ENCODE measurements at places on chromosomes 16 and 17.

DNA sequence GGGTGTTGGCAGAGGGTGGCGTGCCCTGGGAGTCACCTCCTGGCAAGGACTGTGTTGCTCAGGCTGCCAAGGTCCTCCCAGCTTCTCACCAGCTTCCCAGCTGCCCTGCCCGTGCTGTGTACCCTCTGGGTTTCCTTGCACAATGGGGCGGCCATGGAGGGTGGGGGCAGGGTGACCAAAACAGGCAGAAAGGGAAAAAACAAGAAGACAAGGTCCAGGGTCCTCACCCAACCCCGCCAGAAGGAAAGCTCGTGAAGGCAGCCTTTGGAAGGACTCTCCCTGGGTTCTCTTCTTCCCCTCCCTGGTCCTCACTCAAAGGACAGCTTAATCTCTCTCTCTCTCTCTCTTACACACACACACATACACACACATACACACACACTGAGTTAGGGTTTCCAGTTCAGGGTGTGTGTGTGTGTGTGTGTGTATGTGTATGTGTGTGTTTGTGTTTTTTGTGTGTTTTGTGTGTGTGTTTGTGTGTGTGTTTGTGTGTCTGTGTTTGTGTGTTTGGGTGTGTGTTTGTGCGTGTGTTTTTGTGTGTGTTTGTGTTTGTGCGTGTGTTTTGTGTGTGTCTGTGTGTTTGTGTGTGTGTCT lies 2.0 kb downstream of the SLC13A5 start:
- DNase-seq, result no peak

- DNase-seq, result no peak
Measured at GRCh38 chr17:45326626-45327025, 9.8 kb upstream of the MAP3K14 start.

GRCh38 chr16:52203096-52203495 lies 343.8 kb downstream of the TOX3 start:
- DNase-seq, result no peak

- DNase-seq, result no peak
Measured at GRCh38 chr16:84370723-84371552, 2.6 kb downstream of the ATP2C2 start.

DNA sequence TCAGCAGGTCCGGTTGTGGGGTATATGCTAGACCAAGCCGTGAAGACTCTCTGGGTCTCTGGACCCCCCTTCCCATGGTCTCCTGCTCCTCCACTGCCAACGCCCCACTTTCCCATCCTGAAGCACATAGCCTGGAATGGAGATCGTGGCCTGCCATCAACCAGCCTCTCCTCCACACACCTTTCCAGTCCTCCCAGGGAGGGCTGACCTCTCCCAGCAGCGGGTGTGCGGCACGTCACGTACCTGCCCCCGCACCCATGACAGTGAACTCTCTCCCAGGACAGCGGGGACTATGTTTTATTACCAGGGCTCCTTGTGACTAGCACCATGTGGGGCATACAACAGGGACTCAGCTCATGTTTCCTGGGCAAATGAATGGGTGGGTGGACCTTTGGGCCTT lies 1.8 kb downstream of the PRM3 start:
- DNase-seq, result no peak

DNA sequence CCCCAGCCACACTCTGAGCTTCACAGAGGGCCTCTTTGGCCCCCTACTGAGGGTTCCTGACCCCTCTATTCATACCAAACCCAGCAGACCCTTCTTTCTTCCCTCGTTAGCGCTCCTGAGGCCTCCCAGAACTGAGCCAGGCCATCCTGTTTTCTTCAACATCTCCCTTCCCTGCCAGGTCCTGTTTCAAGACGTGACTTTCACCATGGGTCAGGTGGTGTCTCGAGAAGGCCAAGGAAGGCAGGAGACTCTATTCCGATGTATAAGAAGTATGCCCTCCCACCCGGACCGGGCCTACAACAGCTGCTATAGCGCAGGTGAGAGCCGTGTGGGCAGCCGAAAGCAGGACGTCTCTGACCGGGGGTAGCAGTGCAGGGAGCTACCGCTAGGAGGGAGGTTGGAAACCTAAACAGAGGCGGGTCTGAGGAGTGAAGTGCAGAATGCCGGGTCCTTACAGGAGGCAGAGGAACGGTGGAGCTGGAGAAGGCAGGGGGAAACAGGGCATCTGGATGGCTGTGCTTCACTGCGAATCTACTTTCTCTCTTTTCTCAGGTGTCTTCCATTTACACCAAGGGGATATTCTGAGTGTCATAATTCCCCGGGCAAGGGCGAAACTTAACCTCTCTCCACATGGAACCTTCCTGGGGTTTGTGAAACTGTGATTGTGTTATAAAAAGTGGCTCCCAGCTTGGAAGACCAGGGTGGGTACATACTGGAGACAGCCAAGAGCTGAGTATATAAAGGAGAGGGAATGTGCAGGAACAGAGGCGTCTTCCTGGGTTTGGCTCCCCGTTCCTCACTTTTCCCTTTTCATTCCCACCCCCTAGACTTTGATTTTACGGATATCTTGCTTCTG lies 1.3 kb upstream of the SENP3 start:
- no peak for DNase-seq

DNA sequence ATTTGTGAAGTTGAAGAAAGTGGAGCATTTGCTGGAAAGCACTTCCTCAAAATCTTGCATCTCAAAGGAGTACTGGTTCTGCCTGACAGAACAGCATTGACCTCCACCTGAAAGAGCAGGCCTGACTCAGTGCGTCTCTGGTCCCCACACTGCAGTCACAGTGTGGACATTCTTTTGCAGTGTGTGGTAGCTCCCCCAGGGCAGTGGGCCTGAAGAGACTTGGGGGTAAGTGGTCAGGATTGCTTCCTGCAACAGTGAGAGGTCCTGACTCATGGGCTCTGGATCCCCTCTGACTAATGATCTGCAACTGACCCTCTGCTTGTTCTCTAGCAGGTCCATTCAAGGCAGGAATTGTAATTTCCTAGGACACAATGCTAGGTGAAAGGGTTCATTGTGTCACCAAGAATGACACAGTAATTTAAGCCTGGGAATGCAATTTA lies 204.9 kb upstream of the KCNJ16 start:
- peak; percentile 92 for DNase-seq

- DNase-seq, result no peak
Measured at GRCh38 chr17:81411305-81411704, 16.0 kb downstream of the BAHCC1 start.

GRCh38 chr16:72854267-72854959 lies 193.5 kb downstream of the ZFHX3 start:
- DNase-seq, result no peak

- DNase-seq, result no peak
Measured at GRCh38 chr16:65077181-65077580, 44.7 kb downstream of the CDH11 start.

DNA sequence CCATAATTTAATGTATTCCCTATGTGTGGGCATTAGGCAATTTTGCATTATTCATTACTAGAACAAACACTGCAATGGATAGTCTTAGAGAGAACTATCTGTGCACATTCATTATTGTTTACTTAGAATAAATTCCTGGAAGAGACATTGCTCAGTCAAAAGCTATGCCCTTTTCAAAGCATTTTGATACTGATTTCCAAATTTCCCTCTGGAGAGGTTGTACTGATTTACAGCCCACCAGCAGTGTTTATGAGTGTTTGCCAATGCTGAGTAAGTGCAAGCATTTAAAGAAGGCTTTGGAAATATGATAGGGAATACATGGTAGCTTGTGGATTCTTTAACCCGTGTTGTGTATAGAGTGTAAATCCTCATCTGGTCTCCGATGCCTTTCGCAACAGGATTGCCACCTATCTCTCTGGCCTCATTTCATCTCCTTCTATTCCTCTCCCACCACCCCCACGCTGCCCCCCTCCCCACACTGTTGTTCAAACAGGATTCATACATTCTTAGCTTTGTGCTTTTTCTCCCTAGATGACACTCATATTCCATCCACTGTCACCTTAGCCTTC lies 33.4 kb upstream of the MMD start:
- peak; percentile 35 for DNase-seq

- DNase-seq, result no peak
Measured at GRCh38 chr16:88734361-88734728, 28.0 kb downstream of the CTU2 start.

DNA sequence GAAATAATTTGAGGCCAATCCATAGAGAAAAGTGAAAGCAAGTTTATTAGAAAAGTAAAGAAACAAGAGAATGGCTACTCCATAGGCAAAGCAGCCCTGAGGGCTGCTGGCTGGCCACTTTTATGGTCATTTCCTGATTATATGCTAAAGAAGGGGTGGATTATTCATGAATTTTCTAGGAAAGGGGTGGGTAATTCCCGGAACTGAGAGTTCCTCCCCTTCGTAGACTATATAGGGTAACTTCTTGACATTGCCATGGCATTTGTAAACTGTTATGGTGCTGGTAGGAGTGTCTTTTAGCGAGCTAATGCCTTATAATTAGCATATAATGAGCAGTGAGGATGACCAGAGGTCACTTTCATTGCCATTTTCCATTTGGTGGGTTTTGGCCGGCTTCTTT lies 4.4 kb downstream of the DHRS7B start:
- no peak for DNase-seq

DNA sequence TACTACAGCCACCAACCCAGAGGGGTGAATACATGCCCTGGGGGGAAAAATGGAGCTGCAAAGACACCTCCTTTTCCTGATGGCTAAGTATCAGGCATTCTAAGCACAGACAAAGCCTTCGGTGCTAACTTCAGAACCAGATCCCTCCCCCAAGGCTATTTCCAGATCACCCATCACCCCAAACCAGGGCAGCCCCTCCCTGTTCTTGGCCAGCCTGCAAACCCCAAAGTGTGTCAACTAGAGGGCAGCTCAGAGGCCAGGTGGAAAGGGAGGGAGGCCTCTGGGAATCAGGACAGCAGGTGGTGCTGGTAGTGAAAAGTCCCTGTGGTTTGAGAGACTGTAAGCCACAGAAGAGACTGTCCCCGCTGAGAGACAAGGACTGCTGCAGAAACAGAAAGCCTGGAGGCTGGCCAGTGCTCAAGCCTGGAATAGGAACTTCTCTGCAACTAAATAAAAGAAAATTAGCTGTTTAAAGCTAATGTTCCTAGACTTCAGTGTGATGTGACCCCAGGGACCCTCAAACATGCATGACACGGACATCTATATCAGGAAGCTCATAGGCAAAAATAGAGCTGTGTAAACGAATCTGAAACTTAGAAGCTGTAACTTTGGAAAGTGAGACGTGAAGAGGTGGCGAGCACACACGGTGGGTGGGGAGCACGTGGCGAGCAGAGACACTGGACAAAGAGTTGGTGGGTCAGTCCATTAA lies 9.1 kb downstream of the TUBG1 start:
- peak; percentile 61 for DNase-seq

DNA sequence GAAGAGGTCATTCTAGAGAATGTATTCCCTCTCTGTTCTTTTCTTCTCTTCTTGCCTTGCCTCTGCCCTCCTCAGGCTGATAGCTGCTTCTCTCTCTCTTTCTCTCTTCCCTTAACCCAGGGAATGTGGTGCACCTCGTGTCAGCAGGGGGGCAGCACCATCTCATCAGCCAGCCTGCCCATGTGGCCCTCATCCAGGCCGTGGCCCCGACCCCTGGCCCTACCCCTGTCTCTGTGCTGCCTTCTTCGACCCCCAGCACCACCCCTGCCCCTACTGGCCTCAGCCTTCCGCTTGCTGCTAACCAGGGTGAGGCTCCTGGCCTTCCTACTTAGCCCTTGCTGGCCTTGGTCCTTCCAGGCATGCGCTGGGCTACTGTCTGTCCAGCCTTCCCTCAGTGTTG lies 23.5 kb downstream of the SRCAP start:
- no peak for DNase-seq

GRCh38 chr17:19905502-19905901 lies 37.8 kb upstream of the ULK2 start:
- DNase-seq, result no peak

- peak; percentile 86 for DNase-seq
Measured at GRCh38 chr16:6125483-6126259, 1028.1 kb upstream of the EEF2KMT start.

- DNase-seq, result peak; percentile 31
Measured at GRCh38 chr17:48002916-48003416, 32.1 kb downstream of the CDK5RAP3 start.

DNA sequence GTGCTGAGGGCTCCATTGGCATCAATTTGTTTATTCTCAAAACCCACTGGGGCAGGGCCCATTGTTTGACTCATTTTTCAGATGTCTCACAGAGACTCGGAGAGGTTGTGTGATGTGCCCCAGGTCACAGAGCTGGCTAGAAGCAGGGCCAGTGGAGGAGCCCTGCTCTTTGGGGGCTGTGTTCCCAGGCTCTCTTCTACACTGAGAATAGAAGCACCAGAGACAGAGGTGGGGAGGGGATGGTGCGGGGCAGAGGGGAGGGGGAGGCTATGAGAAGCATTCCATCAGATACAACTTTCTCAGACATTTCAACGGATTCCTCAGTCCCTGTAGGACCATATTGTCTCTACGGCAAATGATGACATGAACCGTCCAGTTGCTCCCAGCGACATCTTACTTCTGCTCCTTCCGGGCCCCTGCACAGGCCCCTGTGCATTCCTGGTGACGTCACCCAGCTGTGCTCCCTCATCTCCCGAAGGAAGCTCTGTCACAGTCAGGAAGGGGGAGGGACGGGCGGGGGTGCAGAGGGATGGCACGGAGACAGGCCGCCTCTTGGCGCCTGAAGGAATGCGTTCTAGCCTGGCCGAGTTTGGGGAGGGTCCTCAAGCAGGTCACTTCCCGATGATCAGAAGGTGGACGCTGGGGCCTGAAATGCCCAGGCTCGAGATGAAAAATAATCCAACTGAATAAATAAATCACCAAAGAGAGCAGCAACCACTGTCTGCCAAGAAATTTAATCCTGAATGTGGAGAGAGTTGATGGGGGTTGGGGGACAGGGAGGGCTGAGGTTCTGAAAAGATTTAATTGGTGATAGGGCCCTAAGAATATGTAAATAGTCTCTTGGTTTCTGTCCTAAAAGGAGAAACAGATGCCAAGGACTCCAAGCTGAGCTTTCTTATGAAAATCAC lies 114.1 kb downstream of the NOG start:
- peak; percentile 62 for DNase-seq

DNA sequence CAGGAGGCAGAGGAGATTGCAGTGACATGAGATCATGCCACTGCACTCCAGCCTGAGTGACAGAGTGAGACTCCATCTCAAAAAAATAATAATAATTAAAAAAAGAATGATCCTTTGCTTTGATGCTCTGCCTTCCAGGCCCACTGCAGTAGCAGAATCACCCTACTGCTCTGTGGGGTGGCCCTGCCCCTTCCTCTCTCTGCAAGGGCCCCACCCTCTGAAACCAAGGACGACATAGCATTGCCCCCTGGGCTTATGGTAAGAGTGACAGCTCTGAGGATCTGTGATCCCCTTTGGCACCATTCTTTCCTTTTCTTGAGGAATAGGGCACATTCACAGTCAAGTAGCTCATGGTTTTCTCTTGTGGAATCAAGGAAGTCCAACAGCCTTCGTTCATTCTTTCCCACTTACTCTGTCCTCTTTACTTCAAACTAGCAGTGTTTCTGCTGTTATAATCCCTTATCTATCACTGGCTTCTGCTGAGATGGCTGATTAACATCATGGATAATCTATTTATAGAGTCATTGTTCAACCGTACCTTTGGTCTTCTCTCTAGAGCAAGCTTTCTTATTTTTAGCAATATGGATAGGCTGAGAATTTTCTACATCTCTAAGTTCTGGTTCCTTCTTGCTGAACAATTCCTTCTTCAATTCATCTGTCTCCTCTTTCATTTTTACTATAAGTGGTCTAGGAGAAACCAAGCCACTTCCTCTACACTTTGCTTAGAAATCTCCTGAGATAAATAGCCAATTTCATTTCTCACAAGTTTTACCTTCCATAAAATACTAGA lies 14.1 kb downstream of the RAD51C start:
- DNase-seq, result no peak

- DNase-seq, result peak; percentile 44
Measured at GRCh38 chr17:49952912-49953497, 16.0 kb upstream of the DLX4 start.

GRCh38 chr16:17382949-17383863 lies 87.6 kb downstream of the XYLT1 start:
- no peak for DNase-seq

- no peak for DNase-seq
Measured at GRCh38 chr17:66301367-66301863, 998 bp upstream of the PRKCA start.

Measured in RPMI7951 (cell line).